Osteoblast (primary cell): ENCODE measurements at places on chromosomes 4 and X. TPM values are rescaled to one million over a fixed set of nuclear protein-coding genes. Genes with fewer than 3 reads are reported as not detected.

Gene GLRA2
- total RNA-seq: not detected in 2 replicates

Gene CSAG1
- total RNA-seq: not detected in 2 replicates

Gene TKTL1
- total RNA-seq: not detected in 2 replicates

Gene PF4V1
- total RNA-seq: not detected in 2 replicates

Gene MYOZ2
- total RNA-seq: 0.29 and 0.36 TPM in 2 replicates

Gene SLC26A1
- 0.36 and 0.59 TPM in 2 replicates for total RNA-seq

Gene UGT2B17
- not detected in 2 replicates for total RNA-seq

Gene SSX4B
- total RNA-seq: not detected in 2 replicates

Gene FGFRL1
- 29.2 and 30.8 TPM in 2 replicates for total RNA-seq

Gene AMER1
- 2.4 and 2.5 TPM in 2 replicates for total RNA-seq
